ENCODE measurements at places on chromosomes 4 and X.

- DNase-seq: no peak
These were observed 313.3 kb upstream of the BMP3 start for GRCh38 chr4:80717204-80717603.

- DNase-seq: no peak
These were observed 100.1 kb upstream of the KLF3 start for GRCh38 chr4:38563707-38564495.

DNA sequence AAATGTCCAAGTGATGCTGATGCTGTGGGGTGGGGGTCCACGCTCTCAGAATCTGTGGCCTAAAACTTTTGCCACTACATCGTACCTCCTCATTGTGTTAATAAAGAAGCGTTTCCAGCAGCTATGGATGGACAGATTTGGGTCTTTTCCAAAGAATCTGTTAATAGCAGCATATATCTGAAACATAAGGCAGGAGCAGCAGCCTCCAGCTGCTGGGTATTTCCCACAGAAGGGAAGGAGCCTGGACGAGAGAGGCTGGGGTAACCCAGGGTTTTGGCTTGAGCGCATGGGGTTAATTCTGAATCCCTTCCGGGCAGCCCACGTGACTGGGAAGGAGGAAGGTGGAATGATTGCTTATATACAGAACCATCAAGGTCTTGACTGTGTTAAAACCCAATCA is 332.4 kb downstream of the BCOR start:
- DNase-seq: no peak

DNA sequence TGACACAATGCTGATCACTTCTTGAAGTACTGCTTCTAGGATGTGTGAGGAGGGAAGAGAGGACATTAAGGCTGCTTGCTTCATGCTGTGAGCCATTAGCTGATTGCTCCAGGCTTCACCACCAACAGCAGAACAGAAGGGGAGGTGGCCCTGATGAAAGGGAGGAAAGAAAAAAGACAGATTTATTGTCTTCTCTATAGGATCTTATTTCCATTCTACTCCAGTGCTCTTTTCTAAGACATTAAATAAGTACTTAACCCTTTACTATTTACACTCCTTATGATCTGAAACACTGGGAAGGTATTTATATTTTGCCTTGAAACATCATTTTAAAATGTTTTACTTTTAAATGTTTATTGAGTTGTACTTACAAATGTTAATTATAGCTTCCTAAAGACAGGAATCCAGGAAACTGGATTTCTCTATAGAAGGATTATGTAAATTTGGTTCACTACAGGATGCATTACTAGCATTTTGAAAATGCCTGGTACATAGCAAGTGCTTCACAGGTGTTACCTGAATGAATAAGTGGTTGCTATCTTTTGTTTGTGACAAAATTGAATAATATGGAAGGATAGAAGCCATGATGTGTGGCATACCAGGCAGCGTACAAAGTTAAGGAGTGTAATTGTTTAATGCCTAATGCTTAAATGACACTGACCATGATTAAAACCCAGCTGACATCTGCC is 680.9 kb upstream of the ATOH1 start:
- no peak for DNase-seq

DNA sequence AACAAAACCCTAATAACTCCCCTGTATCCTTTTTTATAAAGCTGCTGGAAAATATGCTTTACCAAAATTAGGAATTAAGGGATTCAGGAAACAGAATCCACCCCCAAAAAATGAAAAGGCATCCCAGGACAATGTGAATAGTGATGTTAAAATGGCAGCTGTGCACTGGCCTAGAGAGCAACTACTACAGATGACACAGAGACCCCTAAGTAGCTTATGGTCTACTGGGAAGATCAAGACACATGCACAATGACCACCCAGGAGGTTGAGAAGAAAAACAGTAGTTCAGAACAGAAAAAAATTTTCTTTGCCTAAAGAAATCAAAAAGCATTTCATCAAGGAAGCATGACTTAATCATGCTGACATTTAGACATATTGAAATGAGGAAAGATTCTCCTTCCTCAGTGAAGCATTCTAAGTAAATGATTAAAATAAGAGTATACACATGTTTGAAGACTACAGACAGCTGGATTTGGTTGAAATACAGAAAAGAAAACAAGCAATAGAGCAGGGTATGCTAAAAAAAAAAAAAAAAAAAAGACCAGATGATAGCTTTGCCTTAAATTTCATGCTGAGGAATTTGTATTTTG is 117.3 kb downstream of the WDFY3 start:
- DNase-seq: no peak

DNA sequence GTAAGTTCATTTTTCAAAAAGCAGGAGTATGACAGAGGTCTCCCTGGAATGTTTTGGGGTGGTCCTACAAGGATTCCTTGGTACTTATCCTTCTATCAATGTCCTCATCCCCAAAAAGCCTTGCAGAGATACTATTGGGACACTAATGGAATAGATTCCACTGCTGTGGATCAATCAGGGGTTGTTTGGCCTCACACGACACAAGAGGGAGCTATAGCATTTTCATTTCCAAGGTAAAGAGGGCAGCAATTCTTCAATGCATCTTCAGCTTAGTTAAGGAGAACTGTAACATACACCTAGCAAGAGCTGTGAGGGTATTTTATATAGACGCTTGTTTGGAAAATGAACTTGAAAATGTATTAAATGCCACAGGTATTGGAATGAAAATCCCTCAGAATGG is 50.9 kb downstream of the USP26 start:
- no peak for DNase-seq

DNA sequence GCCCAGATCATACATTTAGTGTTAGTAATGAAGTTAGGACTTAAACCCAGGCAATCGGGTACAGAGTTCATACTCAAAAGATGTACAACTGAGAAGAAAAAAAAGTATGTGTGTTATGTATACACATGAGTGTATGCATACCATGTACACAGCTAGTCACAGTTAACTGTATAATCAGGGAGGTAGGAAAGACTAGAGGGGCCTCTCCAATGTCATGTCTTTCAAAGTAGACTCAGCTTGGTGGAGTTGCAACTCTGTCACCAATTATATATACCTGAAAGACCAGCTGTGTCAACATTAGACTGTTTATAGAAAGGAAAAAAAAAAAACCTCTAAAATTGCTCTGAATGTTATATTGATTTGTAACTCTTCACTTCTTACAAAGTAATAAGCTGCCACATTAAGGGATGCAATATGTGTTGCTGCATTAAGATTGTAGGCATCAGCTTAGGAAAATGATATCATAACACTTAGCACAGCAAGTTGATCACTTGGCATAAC is 167.5 kb downstream of the DCTD start:
- no peak for DNase-seq

DNA sequence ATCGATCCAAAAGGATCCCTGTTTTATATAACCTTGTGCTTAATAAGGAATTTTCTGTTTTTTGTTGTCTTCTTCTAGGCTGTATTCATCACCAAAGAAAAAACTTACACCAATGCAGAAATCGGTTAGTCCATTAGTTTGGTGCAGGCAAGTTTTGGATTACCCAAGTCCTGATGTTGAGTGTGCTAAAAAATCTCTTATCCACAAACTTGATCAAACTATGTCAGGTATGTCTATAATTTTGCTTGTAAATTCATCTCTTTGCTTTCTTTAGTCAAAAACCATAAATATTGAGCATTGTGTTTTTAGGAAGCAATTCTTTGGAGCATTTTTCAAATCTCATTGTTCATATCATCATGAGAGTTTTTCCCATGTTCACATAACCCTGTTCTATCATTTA is 28.4 kb downstream of the SLAIN2 start:
- no peak for DNase-seq

DNA sequence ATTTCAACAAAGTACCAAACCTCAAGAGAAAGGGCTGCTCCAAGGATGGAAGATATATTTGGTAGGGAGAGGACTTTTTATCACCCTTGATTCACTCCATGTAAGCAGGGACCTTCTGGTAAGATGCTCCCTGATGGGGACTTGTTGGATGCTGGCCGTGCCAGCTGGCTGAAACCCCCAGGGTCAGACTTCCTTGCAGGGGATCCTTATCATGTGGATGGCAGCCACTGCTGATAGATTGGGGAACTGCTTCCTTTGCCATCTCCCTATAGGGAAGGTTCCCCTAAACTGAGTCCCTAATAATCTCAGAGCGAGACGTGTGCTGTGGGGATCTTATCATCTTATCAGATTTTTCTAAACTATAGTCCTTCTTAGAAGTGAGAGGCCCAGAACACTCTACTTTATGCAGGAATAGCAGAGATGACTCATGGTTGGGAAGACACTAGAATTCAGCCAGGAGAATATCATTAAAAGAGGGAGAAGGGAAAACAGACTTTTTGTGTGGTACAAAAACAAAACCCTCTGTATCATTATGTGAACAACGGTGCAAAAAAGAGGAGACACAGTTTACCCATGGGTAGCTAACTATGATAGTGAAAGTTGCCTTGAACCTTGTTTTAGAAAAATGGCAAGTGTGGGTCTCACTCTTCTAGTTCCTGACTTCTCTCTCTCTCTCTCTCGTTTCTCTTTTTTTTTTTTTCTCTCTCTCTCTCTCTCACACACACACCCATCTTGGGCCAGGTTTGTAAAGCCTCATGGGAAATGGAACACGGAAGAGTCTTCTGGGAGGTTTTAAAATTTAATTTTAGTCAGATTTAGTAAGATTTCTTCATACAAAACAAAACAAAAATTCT is 16.1 kb downstream of the RHOH start:
- no peak for DNase-seq

DNA sequence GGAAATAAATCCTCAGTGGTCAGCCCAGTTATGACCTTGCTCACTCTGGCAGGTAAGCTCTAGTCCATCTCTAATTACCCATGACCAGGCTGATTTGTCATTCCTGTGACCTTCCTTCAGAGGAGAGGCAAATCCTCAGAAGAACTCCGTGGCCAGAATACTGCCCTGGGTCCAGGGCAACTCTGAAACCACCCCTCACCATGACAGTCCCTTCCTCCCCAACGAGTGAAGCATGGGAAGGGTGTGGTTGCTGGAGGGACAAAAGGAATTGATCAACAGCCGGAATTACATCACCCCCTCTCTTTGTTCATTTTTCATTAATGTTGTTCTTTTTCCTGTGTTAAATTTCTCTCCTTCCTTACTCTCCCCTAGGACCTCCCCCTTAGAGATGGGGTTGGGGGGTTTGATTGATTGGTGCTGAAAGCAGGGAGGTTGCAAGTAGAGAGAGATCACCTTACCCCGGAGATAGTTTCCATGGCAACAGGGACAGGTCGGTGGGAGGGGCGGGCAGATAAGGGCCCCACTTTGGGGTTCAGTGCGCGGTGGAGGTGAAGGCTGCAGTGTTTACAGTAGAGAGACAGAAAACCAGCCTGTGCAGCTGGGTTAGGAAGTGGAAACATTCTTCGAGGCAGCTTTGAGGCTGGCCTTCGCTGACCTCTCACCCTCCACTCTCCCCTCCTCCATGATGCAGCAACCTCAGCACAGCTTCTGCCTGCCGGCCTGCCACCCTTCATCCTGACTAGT is 647.4 kb downstream of the BCOR start:
- no peak for DNase-seq

- DNase-seq: no peak
These were observed 73.3 kb downstream of the FRYL start for GRCh38 chr4:48706736-48707135.

- no peak for DNase-seq
These were observed 696.9 kb downstream of the PCDH7 start for GRCh38 chr4:31417040-31417439.

GRCh38 chrX:24676403-24677024 is 17.2 kb upstream of the POLA1 start:
- DNase-seq: no peak

DNA sequence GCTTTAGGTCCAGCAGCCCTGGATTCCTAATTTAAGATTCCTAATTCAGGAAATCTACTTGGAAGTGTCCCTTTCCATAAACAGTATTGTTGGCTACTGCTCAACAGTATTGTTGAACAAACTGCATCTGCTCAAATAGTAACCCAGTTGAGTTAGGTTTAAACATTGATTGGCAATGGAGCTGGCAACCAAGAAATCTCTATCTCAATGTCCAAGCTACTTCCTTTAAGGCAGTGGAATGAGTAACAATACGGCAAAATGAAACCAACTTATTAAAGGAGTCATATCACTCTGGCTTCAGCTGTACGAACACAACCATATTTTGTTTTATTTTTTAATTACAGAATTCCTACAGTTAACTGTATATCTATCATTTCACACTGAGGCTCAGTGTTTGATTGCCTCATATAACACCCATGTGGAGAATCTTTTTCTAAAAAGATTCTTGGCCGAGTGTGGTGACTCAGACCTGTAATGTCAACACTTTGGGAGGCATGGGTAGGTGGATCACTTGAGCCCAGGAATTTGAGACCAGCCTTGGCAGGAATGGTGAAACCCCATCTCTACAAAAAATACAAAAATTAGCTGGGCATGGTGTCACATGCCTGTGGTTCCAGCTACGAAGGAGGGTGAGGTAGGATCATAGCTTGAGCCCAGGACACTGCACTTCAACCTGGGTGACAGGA is 71.7 kb upstream of the IL13RA1 start:
- no peak for DNase-seq

GRCh38 chr4:184364100-184364921 is 110.0 kb downstream of the IRF2 start:
- no peak for DNase-seq

- DNase-seq: no peak
These were observed 2.7 kb downstream of the CRMP1 start for GRCh38 chr4:5890063-5890727.

- no peak for DNase-seq
These were observed 138.3 kb downstream of the SH3KBP1 start for GRCh38 chrX:19748896-19749680.

- DNase-seq: no peak
These were observed 1.5 kb upstream of the TLR7 start for GRCh38 chrX:12865359-12865758.

- no peak for DNase-seq
These were observed 201.7 kb downstream of the NLGN4X start for GRCh38 chrX:6026980-6027379.

GRCh38 chrX:23952391-23952790 is 44.6 kb downstream of the CXorf58 start:
- DNase-seq: no peak

DNA sequence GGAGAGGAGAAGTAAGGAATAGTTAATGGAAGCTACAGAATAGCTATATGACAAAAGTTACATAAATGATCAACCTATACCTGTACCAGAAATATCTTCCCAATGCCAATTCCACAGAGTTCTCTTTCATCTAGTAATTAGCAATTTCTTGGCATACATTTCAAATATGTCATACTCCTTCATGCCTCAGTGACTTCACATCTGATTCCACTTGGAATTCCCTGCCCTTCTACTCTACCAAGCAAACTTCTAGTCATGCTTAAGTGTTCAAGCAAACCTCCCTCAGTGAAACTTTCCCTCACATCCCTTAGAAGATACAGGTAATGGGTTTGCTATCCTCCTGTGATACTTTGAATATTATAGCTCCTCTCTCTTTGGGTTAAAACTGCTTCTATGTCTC is 127.1 kb downstream of the KLHL13 start:
- no peak for DNase-seq

DNA sequence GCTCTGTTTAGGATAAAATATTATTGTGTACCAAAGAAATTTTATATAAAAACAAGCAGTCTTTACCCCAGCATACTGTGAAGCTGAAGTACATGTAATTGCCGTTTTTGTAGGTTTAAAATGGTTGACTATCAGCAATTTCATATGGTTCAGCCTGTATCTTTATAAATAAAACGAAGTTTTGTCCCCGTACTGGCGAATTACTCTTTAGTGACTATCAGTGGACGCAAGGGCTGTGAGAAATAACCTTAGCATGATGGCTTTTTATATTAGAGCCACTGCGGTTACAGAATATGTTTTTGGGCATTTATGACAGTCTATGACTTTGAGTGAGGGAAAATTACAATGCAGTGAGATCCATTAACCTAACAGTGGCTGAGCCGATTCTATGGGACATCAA is 1.2 kb downstream of the GPM6B start:
- no peak for DNase-seq

Measured in activated CD8-positive, alpha-beta memory T cell treated with anti-CD3 and anti-CD28 coated beads, Interleukin-2, amount 50 U/mL, for 4 hours (primary cell).